ENCODE measurements at places on chromosomes 16 and 17. TPM values are rescaled to one million over a fixed set of nuclear protein-coding genes. Genes with fewer than 3 reads are reported as not detected.

Gene HOXB7
- 1.6 TPM for total RNA-seq

Gene MAP1LC3B
- 32.8 TPM for total RNA-seq

Gene SMG1
- total RNA-seq = 66.4 TPM

Gene CHMP6
- total RNA-seq = 22.7 TPM

Gene CACNG3
- total RNA-seq = not detected

Gene CCDC154
- 0.24 TPM for total RNA-seq

Gene RASD1
- 2.6 TPM for total RNA-seq

Gene ZDHHC1
- total RNA-seq = 15.3 TPM

Gene TAC4
- not detected for total RNA-seq

Gene KCNH4
- under 0.01 TPM for total RNA-seq

Gene CCL1
- total RNA-seq = not detected

Gene RNF222
- total RNA-seq = not detected

Gene KRT12
- total RNA-seq = not detected

Gene HOXB9
- total RNA-seq = not detected

Gene PPY
- not detected for total RNA-seq

Gene SNF8
- total RNA-seq = 62.5 TPM

Gene ITPRIPL2
- 68.0 TPM for total RNA-seq

Gene GLTPD2
- total RNA-seq = not detected

Gene PRSS27
- 1.8 TPM for total RNA-seq

Gene DNAH2
- 0.16 TPM for total RNA-seq

Gene CCL7
- not detected for total RNA-seq

Gene TBX2
- 2.3 TPM for total RNA-seq

Gene FLYWCH1
- 33.8 TPM for total RNA-seq

Gene RHBDL3
- total RNA-seq = 0.49 TPM

Gene PRR11
- total RNA-seq = 127 TPM

Gene SCN4A
- not detected for total RNA-seq

Gene KRTAP2-2
- total RNA-seq = not detected

Gene MPO
- total RNA-seq = not detected

Gene DNAH17
- 0.16 TPM for total RNA-seq

Gene ADGRG3
- total RNA-seq = not detected

Gene CCT6B
- total RNA-seq = 3.0 TPM

Measured in hair follicle dermal papilla cell (primary cell).